ENCODE measurements at places on chromosomes 5 and 9.

DNA sequence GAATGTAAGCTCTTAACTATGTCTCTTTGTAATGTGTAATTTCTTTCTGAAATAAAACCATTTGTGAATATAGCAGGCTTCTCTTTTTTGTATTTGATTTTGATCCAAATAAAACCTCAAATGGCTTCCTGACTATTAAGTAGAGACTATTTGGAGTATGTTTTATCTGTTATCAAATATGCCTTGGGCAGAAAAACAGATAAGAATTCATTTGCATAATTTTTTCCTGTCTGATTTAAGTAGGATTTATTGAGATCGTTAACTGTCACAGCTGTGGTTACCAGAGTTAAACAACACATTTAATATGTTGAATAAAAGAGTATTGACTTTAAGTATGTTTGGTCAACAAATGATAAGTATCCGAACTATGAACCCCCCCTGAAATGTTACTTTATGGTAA, 104.9 kb downstream of the MELK start:
- no peak for DNase-seq

GRCh38 chr9:91032121-91032531, 230.5 kb downstream of the SYK start:
- no peak for DNase-seq

DNA sequence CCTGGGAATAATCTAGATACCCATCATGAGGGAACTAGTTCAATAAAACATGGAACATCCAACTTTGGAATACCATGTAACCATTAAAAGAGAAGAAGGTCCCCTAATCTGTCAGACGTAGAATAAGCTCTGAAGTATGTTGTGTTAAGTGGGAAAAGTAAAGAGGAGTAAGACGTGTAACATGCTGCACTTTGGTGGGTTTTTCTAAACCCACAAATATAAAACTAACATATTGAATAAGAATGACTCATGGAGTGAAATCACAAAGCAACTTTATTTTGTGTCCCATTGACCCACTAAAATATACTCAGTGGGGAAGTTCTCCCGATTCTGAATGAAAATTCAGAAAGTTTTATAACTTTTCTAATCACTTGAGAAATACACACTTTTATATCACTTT, 67.9 kb upstream of the PIK3R1 start:
- no peak for DNase-seq

DNA sequence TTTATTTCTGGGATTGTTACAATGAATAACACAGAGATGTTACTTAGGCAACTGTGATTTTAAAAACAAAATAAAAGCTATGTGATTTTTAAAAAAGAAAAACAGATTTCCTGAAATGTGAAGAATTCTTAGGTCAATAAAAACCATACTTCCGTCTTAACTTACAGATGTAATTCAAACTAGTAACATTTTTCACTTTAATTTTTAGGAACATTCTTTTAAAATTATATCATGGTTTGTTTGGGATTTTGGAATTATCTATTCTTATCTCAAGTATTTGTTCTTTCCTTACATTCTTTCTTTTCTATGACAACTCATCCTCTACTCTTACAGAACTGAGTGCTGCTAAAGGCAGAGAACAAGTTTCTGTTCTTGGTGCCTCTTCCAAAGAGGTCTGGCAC, 159.5 kb downstream of the RAPGEF6 start:
- no peak for DNase-seq

DNA sequence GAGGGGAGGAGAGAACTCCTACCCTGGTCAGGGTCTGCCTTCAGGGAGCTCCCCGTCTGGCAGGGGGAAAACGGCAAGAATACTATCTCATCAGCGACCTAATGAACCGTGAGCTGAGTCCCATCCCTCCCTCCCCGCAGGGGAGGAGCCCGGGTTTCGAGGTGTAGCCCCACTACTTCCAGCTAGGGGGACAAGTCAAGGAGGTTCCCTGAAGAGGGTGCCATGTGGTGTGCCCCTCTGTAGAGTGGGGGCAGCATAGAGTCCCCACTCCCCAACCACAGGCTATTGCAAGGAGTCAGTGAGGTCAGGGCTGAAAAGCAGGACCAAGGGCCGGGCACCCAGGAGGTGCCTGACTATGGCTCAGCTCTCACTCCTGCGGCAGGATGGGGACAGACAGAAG, 50.9 kb upstream of the RXRA start:
- no peak for DNase-seq

- no peak for DNase-seq
Measured at GRCh38 chr5:150441813-150442698, 7.5 kb downstream of the RPS14 start.

- DNase-seq: no peak
Measured at GRCh38 chr9:100401042-100401441, 25.9 kb upstream of the MSANTD3 start.

DNA sequence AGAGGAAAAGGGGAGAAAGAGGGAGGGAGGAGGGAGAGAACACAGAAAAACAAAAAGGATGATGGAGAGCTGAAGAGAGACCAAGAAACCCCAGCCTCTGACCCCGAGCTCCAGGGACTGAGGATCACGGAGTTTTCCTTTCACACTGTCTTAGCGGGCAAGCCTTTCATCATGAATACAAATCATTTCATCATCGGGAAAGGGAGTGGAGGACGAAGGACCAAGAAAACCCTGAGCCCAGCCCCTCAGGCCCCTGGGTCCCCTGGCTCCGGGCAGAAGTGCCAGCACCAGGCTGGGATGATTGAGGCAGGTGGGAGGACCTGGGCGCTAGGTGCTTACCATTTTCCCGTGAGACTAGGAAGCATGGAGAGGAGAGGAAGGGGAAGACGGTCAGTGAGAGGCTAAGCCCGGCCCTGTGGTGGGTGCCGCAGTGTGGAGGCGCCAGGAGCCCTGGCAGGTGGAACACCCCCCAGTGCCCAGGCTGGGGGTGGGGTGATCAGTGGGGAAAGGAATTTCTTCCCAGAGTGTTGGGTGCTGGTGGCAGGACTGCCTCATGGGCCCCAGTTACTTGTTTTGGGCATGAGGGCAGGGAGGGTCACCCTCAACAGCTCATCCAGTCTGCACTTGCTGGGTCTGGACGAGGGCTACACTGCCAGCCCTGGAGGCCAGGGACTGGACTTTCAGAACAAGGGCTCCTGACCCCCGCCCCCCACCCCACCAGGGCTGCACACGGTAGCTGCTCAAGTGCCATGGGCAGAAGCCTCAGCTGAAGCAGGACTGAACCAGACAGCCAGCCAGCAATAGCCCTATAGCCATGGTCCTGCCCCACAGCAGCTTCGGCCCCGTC, 49.0 kb upstream of the SARDH start:
- no peak for DNase-seq

- no peak for DNase-seq
Measured at GRCh38 chr9:77779010-77779409, 130.9 kb upstream of the GNA14 start.

GRCh38 chr9:8857068-8857925, 1057.7 kb upstream of the DMAC1 start:
- no peak for DNase-seq
